ENCODE measurements at places on chromosomes 1 and 21.
A peak's percentile ranks its signal among the peaks of the same experiment; 100 is the strongest.

DNA sequence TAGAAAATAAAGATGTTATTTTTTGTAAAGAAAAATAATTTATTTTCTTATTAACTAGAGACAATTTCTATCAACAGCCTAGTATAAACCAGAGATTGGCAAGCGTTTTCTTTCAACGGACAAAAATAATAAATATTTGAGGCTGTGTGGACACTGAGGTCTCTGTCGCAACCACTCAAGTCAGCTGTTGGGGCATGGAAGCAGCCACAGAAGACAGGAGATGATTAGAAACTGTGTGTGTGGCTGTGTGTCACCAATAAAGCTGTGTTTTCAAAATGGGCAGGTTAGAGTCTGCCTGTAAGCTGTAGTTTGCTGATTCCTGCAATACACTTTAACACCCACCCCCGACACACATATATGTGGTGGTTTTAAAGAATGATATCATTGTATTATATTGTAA, 200.6 kb upstream of the HMCN1 start:
- no peak for DNase-seq

GRCh38 chr1:241163363-241163762, 193.6 kb downstream of the RGS7 start:
- no peak for DNase-seq

GRCh38 chr1:165060285-165060793, 296.2 kb downstream of the LMX1A start:
- DNase-seq = no peak

DNA sequence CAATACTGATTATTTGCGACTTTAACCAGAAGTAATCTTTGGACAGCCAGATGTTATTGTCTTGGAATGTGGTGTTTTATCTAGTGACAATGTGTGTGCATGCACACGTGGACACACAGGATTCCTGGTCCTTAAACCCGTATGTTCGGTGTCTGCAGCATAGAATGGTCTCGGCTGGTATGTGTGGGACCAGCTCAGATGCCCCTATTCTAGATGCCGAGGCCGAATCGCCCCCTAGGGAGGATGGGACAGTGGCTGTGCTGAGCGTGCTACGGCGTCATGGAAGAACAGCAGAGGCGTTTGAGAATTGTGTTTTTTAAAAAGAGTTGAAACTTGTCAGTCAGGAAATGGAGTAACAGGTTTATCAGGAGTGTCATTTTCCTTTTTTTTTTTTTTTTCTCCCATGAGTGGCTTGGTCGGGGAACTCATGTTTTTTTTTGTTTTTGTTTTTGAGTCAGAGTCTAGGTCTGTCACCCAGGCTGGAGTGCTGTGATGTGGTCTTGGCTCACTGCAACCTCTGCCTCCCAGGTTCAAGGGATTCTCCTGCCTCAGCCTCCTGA, 30.1 kb downstream of the SKI start:
- DNase-seq = no peak

DNA sequence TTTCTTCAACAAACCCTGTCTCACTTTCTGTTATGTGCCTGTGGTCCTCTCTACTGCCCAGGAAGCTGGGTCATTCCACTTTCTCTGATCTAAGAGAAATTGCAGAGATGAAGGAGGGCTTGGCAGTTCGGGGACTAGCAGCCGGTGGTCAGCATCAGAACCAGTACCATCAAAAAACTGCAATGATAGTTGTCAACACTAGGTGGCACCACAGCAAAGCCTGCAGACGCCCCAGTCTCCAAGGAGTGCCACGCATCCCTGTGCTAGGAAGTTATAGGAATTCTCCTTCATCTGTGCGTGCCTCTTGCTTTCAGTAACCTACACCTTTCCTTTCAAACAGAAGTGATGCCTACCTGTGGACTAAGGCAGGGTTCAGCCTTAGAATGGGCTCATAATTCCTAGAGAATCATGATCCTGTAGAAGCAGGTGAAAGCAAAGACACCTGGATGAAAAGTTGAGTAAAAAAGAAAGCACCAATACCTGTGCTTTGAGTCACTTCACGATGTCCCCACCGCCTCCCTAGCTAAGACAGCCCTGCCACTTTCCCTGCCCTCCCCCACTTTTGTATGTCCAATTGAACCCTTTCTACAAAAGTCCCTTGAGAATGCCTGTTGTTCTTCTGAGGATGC, 129.2 kb downstream of the ADAMTS1 start:
- peak; percentile 7 for DNase-seq

- peak; percentile 94 for DNase-seq
These were observed 47.3 kb downstream of the H3-3A start for GRCh38 chr1:226109829-226110248.

- no peak for DNase-seq
These were observed 4.4 kb downstream of the CRABP2 start for GRCh38 chr1:156700736-156701531.

DNA sequence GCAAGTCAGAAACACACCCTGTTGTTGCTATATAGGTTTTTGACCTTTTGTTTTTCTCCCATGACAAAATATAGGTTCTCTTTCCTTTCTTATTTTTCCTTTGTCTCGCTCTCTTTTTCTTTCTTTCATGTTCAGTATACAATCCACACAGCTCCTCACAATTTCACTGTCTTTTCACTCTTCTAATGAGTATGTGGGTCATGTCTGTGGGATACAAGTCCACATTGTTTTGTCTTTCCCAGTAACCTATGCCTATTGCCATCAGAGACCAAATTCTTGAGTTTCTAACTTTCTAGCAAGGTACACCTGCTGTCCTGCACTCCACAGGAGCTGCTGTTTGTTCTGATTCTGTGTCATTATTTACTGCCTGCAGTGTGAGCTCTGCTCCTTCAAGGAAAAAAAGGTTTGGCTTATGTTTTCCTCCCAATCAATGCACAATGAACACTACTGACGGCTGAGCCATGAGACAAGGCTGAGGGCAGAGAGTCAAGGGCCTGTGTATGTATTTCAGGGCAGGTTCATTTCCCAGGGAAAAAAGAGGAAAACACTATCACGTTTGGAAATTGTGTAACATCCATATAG, 453.8 kb downstream of the NEGR1 start:
- no peak for DNase-seq

DNA sequence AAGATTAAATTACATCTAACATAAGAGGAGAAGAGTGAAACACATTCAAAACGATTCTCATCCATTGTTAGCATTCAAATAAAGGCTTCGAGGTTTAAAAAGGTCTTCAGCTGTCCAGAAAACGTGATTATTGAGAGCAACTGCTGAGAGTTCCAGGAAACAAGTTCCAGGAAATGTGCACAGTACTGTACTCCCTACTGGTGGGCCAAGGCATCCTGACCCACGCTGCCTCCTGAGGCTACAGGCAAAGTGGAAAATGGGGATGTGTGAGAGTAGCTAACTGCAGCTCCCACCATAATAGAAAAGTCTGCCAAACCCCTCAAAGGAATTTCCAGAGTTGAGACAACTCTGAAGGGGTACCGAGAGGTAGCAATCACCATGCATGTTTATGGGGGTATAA, 2.0 kb downstream of the VAV3 start:
- no peak for DNase-seq

DNA sequence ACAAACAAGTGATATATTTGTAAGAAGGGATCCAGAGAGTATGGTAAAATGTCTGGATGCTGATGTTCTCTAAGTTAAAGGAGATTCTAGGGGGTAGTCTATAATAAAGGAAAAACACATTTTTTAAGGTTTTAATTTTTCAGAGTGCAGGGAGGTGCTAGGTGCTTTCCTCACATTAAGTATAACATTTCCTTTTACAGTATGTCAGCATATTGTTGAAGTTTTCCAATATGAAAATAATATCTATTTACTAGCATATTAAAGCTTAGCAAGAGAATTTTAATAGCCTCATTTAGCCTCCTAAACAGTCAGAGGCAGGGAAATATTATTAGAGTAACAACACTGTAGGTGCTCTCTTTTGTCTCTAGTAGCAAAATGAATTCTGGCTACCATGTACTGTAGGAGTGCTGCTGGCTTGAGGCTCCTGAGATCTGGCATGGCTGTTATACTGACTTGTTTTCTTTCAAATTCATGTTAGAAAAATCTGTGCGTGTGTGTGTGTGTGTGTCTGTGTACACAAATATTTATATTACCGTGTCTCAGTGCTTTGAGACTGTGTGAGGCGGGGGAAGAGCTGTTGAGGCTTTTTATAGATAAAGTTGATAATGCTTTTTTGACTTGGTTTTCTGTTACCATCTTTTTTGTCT, 71.0 kb downstream of the POU2F1 start:
- no peak for DNase-seq

- DNase-seq = no peak
These were observed 59.3 kb downstream of the VWA5B1 start for GRCh38 chr1:20349971-20350370.

DNA sequence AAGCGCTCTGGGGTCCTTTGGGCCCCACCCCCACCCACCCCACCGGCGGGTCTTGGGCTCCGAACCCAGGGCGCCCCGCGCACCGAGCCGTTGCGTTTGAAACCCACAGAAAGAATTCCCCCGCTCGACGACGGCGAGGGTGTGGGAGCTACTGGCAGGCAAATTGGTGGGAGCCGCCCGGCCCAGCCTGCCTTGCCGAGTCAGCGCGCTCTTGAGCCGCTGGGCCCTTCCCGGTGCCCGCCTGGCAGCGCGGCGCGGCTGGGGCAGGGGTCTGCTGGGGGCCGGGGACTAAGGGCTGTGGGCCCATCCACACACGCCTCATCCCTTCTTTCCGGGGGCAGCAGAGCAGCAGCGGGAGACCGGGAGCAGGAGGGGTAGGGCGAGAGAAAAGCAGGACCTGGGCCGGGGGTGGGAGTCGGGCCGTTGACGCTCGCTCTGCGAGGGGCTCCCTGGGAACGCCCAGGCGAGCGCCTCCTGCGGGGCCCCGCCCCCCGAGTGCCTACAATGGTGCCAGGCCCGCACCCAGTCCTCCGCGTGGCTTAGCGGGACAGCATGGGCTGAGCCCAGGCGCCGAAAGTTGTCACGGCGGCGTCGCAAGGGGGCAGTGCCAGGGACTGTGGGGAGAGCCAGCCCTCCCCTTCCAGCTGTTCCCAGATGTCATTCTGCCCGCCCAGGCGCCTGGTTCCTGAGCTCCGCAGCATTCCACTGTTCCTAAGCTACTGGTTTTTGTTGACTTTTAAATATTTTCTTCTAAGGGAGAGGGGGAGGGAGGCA, at the start of gene C1orf94:
C1orf94 (plus strand) TSS at position 78 of the 774 bp plus-strand sequence. CDS start 883 bp downstream, outside the sequence.
- no peak for DNase-seq

DNA sequence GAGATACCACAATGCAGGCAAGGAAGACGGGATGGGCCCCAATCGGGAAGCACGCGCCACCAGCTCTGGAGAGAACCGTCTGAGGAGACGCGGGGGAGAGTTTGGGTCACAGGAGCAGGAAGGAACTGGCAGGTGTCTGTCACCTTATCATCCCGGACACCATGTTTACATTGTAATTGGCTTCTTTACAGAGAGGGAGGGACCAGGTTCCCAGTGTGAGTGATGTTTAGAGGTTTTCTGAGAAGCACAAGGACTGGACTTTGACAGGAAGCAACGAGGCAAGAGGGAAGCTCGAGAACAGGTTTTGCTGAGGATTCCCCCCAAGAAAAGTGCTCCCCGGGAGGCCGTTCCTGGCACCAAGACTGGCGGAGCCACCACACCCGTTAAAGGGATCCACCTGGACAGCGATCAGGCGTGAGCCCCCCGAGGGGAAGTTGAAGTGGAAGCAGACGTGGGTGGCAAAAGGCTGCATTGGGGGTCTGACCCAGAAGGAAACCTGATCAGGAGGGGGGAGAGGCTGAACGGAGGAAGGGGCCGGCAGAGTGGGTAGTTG, 957 bp downstream of the EPS15 start:
- DNase-seq = no peak

GRCh38 chr1:31405578-31406245, 7.3 kb upstream of the SERINC2 start:
- DNase-seq = no peak

GRCh38 chr1:200304171-200304570, 105.7 kb downstream of the ZNF281 start:
- DNase-seq = no peak

GRCh38 chr1:96721053-96721415, 550 bp upstream of the PTBP2 start:
- DNase-seq = no peak

DNA sequence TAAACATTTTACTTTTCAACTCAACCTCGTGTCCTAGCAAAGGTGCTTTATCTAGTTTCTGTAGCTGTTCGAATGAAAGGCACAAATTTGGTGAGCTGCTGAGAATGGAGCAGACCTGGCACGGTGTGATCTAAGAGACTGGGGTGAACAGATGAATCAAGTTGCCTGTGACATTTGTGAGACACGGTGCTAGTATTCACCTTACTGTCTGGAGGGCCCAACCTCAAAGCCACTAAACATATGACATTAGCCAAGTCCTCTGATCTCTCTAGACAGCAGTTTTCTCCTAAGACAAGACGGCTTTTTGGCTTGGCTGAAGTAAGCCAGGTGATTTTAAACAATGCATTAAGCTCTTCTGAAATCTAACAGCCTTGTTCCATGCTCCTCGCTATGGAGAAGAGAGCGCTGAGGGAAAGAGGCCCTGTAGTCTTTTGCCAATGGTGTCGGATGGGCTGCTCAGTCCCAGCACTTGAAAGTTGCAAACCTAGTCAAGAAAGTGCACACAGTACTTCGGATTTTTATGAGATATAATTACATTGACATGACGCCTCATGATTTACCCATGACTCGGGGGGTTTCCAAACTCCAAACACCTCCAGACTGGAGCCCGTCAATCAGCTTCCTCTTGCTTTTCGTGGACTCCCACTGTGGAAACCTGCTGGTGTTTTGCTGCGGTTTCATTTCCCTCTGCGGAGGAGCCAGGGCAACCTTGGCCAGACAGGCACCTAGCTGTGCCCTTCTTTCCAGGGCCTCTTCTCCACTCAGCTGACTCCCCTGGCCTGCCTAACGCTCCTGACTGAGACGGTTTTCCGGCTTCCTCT, 794 bp upstream of the TOR3A start:
- no peak for DNase-seq

- no peak for DNase-seq
These were observed 47.7 kb downstream of the PARP1 start for GRCh38 chr1:226360106-226360746.

DNA sequence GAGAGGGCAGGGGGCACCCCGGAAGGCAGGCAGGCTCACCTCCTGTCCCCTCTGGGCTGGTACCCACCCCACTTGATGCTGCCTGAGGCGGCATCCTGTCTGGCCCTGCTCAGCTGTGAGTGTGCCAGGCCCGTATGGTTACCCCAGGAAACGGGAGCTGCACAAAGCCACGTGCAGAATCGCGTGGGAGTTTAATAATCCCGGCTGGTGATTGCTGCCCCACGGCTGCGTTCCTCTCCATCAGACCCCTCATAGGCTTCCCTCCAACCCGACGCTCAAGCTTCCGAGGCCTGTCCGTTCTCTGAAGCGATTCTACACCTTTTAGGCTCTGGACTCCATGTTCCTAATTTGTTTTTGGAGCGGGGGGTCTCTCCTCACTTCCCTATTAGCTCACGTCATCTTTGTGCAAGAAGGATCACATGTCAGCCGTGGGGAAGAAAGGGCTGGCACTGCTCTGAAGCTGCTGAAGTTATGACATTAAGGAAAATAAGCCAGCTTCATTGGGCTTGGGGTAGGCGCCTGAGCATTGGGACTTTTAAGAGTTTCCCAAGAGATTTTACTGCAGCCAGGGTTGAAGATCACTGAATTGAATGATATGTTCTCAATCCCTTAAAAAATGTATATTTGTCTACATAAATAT, 1.1 kb upstream of the B3GALT5 start:
- no peak for DNase-seq
